ENCODE measurements at places on chromosomes 1 and 21. TPM values are rescaled to one million over a fixed set of nuclear protein-coding genes. Genes with fewer than 3 reads are reported as not detected.
A peak's percentile ranks its signal among the peaks of the same experiment; 100 is the strongest.

Gene GBP6
- total RNA-seq = not detected

Gene PRPF38A
- 38.8 TPM for total RNA-seq

Gene IL20
- total RNA-seq = not detected

Gene ADAM30
- total RNA-seq = not detected

Gene DNASE2B
- not detected for total RNA-seq

DNA sequence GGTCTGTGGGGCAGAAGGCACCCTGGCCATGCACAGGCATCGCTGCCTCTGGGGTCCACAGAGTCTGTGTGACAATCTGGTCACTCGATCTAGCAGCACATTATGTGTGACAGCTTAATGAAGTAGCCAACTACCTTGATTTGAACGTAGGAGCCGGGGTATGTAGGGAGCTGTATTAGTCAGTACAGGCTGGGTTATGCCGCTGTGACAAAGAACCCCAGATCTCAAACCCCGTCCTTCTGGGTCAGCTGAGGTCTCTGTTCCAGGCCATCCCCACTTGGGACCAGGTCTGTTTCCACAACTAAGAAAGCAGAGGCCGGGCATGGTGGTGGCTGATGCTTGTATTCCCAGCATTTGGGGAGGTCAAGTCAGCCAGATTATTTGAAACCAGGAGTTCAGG lies 8.3 kb upstream of the ATAD3B start:
- no peak for DNase-seq

- DNase-seq = peak; percentile 54
Measured at GRCh38 chr1:173009597-173009996, 41.1 kb downstream of the TNFSF18 start.

- DNase-seq = peak; percentile 65
Measured at GRCh38 chr1:152479792-152480595, 30.6 kb upstream of the LCE5A start.

- no peak for DNase-seq
Measured at GRCh38 chr1:82836973-82837680, 1036.4 kb downstream of the ADGRL2 start.

DNA sequence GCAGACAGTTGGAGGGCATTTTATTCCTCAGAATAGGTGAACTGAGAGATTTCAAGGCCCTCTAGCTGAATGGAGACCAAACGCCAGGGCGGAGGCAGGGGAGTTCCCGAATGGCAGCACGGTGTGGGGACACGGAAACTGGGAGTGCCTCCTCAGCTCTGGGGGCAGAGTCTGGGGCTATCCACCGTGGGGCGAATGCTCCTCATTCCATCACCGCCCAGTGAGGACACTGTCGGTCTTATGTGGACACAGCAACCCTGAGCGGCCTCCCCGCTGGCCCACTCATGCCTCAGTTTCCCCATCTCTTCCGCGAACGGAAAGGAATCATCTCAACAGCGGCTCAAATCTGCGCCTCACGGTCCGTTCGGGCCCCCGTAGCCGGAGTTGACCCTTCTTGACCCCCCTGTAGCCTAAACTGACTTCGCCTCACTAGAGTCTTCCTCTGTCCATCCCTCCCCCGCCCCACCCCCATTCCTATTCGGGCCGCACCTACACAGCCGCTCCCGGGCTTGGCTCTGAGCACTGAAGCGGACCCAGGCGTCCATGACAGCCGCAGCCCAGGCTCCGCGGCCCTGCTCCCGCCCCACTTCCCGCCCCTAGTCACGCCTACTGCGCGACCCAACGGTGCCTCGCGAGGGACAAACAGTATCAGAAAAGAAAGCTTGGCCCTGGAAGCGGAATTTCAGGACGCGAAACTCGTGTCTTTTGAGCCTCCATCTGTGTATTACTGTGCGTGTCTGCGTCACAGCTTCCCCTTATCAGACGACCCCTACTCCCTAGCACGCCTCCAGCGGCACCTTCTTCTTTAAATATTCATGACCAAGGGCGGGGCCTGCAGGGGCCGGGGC lies at the start of gene PEX11B:
PEX11B (minus strand) TSS at position 574 of the 848 bp plus-strand sequence; CDS start at position 545, 29 bp downstream.
- peak; percentile 94 for DNase-seq

DNA sequence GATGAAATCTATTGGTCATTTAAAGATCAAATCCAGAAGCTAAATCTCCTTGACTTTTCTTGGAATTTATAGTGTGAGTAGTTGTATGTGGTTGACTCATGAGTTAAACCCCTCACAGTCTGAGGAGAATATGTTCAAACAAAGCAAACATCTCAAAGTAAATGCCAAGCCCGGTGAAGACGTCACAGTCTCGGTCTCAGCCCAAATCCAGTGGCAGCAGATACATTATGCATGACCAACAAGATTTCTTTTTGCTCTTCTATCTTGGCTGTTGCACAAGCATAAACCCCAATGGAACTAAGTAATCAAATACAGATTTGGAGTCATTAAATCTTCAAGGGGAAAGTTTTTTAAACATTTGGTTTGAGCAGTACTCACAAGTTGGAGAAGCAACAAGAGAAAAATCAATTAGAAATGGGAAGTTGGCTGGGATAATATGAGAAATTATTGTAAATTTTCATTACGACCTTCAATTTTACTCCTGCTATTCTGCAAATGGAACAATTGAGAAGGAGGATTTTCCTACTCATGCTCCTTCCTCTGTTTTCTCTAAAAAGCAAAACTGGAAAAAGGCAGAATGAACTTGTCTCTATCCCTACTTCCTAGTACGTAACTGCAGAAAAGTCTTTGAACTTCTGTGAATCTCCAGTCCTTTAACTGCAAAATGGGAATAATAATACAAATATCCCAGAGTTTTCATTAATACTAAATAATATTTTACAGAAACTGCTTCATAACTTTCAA lies 575.8 kb downstream of the NUF2 start:
- peak; percentile 65 for DNase-seq

- DNase-seq = peak; percentile 91
Measured at GRCh38 chr1:203278082-203278884, 27.0 kb upstream of the BTG2 start.

DNA sequence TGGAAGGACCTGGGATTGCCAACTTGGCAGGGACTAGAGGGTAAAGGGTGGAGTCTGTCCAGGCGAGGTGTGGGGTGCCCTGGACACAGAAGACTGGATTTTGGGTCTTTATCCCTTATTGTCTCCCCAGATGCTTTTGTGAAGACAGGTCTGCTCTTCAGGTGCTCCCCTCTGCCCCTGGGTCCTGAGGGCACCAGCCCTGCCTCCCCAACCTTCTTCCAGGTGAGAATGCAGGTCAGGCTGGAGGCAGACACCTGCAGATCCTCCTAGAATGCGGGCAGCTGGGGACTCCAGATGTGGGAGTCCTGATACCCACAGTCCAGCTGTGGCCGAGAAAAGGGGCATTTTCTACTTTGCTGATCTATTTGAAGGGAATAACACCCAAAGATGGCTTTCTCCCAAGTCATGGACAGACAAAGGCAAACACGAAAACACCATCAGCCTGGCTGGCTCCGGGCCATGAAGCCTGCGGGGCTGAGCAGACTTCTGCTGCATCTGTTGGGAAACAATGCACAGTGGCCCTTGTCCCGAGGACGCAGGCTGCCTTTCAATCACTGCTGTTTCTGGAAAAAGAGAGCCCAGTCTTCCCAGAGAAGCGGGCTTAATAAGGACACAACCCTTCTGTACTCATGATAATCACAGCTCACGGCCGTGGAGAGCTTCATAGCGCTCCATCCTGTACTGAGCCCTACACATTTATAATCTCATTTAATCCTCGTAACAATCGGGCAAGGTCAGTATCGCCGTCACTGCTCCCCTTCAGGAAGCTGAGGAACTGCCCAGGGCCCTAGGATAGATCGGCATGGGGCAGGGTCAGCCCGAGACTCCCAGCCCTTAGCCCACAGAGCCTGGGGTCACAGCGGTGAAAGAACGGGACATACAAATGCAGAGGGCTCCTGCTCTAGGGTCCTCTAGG lies 62.0 kb upstream of the ABCG1 start:
- peak; percentile 57 for DNase-seq

DNA sequence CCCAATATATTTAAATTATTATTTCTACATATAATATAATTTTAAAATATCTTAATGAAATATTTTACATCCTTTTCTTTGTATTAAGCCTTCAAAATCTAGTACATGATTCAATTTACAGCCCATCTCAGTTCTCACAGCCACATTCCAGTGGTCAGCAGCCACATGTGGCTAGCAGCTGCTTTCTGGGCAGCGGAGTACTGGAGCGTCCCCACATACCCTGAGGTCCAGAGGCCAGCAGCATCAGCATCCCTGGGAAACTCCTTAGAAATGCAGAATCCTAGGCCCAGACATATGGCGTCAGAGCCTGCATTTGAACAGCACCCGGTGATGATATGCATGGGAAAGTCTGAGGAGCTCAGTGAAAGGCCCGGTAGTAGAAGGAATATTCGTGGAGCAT lies 8.6 kb upstream of the LHX4 start:
- no peak for DNase-seq

DNA sequence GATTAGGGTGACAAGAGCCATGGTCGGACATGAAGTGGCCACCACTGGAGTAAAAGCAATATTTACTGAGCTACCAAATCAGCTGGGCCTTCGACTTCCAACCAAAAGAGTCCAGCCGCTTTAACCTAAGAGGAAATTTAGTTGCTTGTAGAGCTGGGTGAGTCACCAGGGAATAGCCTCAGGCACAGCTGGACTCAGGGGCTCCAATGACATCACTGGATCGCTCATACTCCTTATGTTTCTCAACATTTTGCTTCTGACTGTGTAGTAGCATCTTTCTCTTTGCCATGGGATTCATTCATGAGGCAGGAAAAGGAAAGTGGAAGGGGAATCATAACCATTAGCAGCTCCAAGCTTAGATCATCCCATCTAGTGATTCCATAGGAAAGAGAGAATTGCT lies 664.4 kb downstream of the MATN1 start:
- DNase-seq = no peak

- no peak for DNase-seq
Measured at GRCh38 chr21:36567216-36567885, 87.4 kb upstream of the CLDN14 start.

GRCh38 chr1:116311756-116312680 lies 61.0 kb upstream of the ATP1A1 start:
- DNase-seq = no peak

- DNase-seq = peak; percentile 28
Measured at GRCh38 chr1:205545991-205546390, 41.5 kb downstream of the CDK18 start.

Measured in sciatic nerve (tissue), 2 donors.